ENCODE measurements at places on chromosomes 4 and X. TPM values are rescaled to one million over a fixed set of nuclear protein-coding genes. Genes with fewer than 3 reads are reported as not detected.
A peak's percentile ranks its signal among the peaks of the same experiment; 100 is the strongest.

NOX1 gene
- total RNA-seq, result not detected

DNA sequence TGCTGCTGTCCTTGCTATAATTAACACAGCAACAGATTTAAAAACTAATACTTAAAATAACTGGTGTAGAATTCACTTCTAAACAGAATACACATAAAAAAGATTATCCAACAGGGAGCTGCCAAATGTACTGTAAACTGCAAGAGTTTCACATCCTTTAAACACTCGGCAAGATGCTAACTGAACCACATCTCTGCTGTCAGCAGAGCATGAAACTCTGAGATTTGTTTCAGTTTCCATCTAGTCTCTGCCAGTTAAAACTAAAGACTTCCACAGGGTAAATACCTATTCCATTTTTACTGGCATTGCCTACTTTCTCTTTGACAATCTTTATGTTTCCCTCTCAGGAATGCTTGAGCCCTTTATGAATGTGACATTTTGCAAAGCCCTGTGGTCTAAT lies 127.7 kb downstream of the SLC7A11 start:
- no peak for DNase-seq

GRCh38 chr4:122728856-122729255 lies 3.6 kb upstream of the BBS12 start:
- no peak for DNase-seq

HMX1 gene
- not detected for total RNA-seq

FREM3 gene
- 0.13 TPM for total RNA-seq

- DNase-seq, result peak; percentile 59
Measured at GRCh38 chr4:142840516-142841123, 5.5 kb downstream of the INPP4B start.

All from dermis microvascular lymphatic vessel endothelial cell (primary cell).